ENCODE measurements at places on chromosomes 6 and 20. TPM values are rescaled to one million over a fixed set of nuclear protein-coding genes. Genes with fewer than 3 reads are reported as not detected.

Gene SLC12A5
- not detected for total RNA-seq

Gene CCN5
- total RNA-seq, result 5.0 TPM

Gene LAMA2
- total RNA-seq, result 54.9 TPM

Gene PRSS35
- total RNA-seq, result 3.7 TPM

Gene PRL
- total RNA-seq, result not detected

Gene DDX43
- 0.08 TPM for total RNA-seq

Gene TULP4
- 42.7 TPM for total RNA-seq

Gene RBBP8NL
- not detected for total RNA-seq

Gene ENPP3
- under 0.01 TPM for total RNA-seq

Gene AURKA
- 38.1 TPM for total RNA-seq

Gene BCL2L1
- total RNA-seq, result 89.9 TPM

Gene DPM1
- 49.7 TPM for total RNA-seq

Gene TRIM27
- total RNA-seq, result 51.5 TPM

All from epithelial cell of alveolus of lung (primary cell).